ENCODE measurements at places on chromosomes 4 and X. TPM values are rescaled to one million over a fixed set of nuclear protein-coding genes. Genes with fewer than 3 reads are reported as not detected.

ZNF711 gene
- 0.29 TPM for total RNA-seq

TMPRSS11D gene
- not detected for total RNA-seq

PRDM8 gene
- 2.2 TPM for total RNA-seq

HS6ST2 gene
- 2.8 TPM for total RNA-seq

PLP1 gene
- total RNA-seq = not detected

PPP4R3C gene
- total RNA-seq = not detected

BMX gene
- 2.4 TPM for total RNA-seq

METTL14 gene
- total RNA-seq = 31.8 TPM

NWD2 gene
- total RNA-seq = not detected

MAGEE2 gene
- total RNA-seq = not detected

PDK3 gene
- total RNA-seq = 3.1 TPM

VCX2 gene
- not detected for total RNA-seq

ARR3 gene
- total RNA-seq = not detected

HSD17B13 gene
- total RNA-seq = 0.58 TPM

MAGEA6 gene
- total RNA-seq = not detected

IGSF1 gene
- not detected for total RNA-seq

SOD3 gene
- 7.7 TPM for total RNA-seq

DOCK11 gene
- 2.8 TPM for total RNA-seq

SMIM31 gene
- total RNA-seq = not detected

NMU gene
- total RNA-seq = not detected

FRMPD4 gene
- not detected for total RNA-seq

HSFX4 gene
- total RNA-seq = not detected

LANCL3 gene
- total RNA-seq = 0.16 TPM

RNF113A gene
- total RNA-seq = 15.7 TPM

TMEM271 gene
- total RNA-seq = not detected

PCDH18 gene
- 2.3 TPM for total RNA-seq

HTN1 gene
- total RNA-seq = not detected

ARSJ gene
- 0.62 TPM for total RNA-seq

CFP gene
- not detected for total RNA-seq

TCEAL6 gene
- not detected for total RNA-seq

SSX4 gene
- total RNA-seq = not detected

CTAG2 gene
- not detected for total RNA-seq

Measured in gastrocnemius medialis (tissue), 4 donors.